Uterus (tissue), 4 donors: ENCODE measurements at places on chromosomes 2 and 18.

DNA sequence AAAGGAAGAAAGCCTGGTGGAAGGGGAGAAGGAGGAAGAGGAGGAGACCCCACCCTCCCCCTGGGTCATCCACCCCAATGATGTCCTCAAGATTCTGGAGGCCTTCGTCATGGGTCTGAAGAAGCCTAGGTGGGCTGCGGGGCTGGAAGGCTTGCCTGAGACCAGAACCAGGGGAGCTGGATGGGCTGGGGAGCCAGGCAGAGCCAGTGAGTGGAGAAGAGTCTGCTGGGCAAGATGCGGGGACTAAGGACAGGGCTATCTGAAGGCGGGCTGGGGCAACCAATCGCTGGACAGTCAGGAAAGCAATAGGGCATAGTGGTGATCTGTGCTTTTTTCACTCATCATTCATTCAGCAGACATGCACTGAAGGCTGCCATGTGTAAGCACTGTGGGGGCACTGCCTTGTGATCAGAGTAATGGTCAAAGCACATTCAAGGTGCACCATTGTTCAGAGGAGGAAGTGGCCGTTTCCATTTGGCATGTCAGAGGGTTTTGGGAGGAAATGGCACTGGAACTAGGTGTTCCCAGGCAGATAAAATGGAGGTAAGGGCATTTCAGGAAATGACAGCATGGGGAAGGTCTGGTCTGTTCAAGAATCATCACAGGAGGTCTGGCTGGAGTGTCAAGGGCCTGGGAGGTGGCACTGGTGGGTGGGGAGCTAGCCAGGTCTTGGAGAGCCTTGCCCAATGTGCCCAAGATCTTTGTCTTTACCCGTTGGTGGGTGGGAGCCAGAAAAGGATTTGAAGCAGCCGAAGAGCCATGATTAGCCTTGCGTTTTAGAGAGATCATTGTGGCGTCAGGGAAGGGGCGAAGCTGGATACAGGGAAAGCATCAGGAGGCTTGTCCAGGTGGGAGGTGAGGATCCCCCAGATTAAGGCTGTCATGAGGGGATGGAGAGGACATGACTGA is 24.2 kb downstream of the OTOF start:
- DNase-seq = no peak
- no peaks in the 10 kb centered on the region for H3K27me3 ChIP-seq
- H3K4me3 ChIP-seq = no peak overlapping the region
- H3K27ac ChIP-seq = no peak overlapping the region

DNA sequence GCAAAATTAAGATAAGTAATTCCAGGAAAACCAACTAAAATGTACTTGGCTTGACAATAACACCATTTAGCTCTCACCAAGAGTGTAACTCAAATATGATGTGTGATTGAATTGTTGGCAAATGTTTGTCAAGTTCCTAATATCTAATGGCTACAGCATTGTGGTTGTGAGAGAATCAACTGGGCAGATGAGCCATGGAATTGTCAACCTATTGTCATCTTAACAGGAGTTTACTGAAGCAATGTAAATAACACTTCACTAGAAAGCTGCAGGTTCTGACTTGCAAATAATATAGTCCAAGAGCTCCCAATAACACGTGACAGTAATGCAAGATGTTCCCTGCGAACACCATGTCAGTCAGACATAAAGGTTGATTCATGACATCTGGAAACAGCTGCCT is 495.2 kb upstream of the MEIS1 start:
- no peak overlapping the region for H3K27ac ChIP-seq
- DNase-seq = no peak
- H3K36me3 ChIP-seq = no peaks in the 10 kb centered on the region
- H3K4me1 ChIP-seq = no peaks in the 10 kb centered on the region

GRCh38 chr2:142544173-142544572 is 333.3 kb upstream of the KYNU start:
- no peaks in the 10 kb centered on the region for H3K36me3 ChIP-seq
- no peaks in the 10 kb centered on the region for H3K27me3 ChIP-seq
- H3K4me1 ChIP-seq = no peaks in the 10 kb centered on the region
- H3K4me3 ChIP-seq = no peak overlapping the region
- no peak for DNase-seq

GRCh38 chr2:198928026-198928425 is 529.7 kb downstream of the SATB2 start:
- H3K27ac ChIP-seq = no peak overlapping the region
- no peak for DNase-seq
- no peaks in the 10 kb centered on the region for H3K27me3 ChIP-seq
- H3K36me3 ChIP-seq = no peaks in the 10 kb centered on the region
- no peak overlapping the region for H3K4me3 ChIP-seq
- no peaks in the 10 kb centered on the region for H3K4me1 ChIP-seq

DNA sequence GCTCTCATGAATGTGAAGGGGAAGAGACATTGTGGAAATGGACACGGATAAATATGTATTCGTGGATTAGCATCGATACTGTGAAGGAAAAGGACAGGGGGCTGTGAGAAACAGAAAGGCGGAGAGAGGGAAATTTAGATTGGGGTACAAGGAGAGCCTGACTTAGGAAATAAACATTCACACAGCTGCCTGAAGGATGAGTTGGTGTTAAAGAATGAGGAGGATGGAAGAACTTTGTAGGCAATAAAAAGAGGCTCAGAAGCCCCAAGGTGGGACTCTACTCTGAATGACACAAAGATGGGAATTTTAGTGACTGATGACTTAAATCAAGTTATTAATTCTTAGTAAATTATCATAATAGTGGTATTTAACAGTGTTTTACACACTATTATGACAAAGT is 10.1 kb downstream of the MYO1B start:
- H3K27me3 ChIP-seq = no peaks in the 10 kb centered on the region
- no peaks in the 10 kb centered on the region for H3K4me1 ChIP-seq
- no peaks in the 10 kb centered on the region for H3K36me3 ChIP-seq
- H3K4me3 ChIP-seq = no peak overlapping the region
